ENCODE measurements at places on chromosomes 1 and 21.
A peak's percentile ranks its signal among the peaks of the same experiment; 100 is the strongest.

DNA sequence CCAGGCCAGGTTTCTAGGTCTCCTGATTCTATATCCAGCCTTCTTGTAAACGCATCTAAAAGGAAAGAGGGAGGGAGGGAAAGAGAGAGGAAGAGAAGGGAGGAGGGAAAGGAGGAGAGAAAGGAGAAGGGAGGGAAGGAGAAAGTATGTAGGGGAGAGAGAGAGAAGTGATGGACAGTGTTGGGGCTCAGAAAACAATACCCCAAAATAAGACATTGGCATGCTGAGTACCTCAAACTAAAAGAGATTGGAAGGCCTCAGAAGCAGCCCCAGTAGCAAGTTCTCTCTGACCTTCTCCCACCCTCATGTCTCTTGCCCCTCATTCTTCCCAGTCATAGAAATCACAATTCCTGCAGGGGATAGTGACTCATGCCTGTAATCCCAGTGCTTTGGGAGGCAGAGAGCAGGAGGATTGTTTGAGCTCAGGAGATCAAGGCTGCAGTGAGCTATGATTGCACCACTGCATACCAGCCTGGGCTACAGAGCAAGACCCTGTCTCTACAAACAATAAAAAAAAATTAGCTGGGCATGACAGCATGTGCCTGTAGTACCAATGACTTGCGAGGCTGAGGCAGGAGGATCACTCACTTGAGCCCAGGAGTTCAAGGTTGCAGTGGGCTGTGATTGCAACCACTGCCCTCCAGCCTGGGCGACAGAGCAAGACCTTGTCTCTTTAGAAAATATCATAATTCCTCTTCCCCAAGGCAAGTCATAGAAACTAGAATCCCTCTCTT, 51.2 kb downstream of the DNTTIP2 start:
- DNase-seq: no peak

GRCh38 chr1:231421546-231421970, 529 bp downstream of the EGLN1 start:
- DNase-seq: peak; percentile 21

DNA sequence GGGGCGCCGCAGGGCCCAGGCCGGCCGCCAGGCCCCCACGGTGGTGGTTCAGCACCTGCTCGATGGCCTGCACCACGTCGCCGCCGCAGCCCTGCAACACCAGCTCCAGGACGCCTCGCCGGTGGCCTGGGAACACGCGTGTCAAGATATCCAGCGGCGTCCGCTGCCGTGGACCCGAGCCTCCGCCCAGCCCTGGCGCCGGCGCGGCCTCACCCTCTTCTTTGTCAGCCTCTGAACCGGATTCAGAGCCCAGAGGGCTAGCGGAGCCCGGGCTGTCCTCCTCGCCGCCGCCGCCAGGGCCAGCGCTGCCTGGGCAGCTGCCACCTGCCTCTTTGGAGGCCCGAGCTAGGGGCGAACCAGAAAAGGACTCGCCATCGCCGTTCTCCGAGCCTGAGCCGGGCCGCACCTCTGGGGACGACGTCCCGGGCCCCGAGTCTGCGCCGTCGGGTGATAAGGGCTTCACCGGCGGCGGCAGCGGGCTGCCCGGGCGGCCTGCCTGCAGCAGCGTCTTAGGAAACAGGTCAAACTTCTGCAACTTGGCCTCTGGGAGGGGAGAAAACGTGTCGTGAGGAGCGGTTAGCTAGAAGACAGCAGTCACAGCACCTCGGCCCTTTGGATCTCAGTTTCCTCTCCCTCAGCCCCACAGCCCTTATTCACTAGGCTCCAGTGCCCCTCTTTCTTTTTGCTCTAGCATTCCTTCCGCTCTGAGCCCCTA, 3.9 kb downstream of the DMRTA2 start:
- no peak for DNase-seq

DNA sequence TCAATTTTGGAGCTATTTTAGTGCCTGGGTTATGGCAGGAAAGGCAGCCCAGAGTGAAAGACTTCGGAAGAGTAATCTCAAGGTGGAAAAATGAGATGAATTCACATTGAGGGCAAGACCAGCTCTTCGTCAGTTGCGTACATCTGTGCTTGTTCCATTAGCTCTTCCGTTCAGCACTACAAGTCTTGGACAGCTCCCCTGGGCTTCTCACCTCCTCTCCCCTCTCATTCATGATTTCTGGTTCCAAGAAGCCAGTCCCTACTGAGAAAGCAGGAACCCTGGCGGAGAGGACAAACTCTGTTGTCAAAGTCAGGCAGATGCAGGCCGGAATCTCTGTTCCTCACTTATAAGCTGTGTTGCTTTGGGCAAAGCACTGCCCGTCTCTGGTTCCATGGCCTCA, 76.5 kb downstream of the ACTL8 start:
- DNase-seq: no peak

DNA sequence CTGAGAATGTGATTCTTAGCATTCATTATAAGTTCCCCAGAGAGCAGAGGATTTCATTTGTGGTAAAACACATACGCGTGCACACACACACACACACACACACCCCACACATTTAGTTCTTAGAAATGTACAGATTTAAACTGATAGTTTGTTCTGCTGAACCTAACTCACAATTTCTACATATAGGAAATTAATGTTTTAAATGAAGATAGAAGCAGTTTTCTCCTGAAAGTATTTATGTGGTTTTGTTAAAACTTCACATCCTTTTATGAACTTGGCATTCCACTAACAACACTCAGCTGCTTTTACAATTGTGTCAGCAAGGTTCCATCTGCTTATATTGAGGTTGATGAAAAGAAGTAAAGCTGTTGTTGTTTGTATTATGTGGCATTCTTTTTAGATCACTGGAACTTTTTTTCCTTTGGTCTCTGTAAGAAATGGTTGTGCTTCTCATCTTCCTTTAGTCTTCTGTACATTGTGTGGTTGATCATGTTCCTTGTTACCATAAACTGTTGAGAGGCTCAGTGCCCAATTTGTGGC, 41.6 kb downstream of the AK4 start:
- DNase-seq: no peak

DNA sequence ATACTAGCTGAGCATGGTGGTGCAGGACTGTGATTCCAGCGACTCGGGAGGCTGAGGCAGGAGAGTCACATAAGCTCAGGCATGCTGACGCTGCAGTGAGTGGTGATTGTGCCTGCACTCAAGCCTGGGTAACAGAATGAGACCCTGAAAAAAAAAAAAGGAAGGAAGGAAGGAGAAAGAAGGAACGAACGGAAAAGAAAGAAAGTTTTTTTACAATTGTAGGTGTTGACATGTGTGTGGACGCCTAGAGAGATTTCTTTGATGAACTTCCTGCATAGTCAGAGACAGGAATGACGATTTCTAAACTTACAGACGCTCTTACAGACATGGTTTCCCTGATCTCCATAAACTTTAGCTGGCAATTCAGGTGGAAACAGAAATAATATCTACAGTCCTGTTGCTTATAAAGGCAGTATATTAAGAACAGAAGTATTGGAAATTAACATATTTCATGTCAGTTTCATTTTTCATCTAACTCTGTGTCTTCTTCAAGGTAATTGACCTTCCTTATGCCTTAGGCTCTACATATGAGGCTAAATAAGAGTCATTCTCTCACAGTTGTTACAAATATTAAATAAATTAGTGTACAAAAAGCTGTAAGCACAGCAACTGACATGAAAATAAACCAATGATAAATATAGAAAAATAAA, 4.1 kb downstream of the SAMSN1 start:
- no peak for DNase-seq

GRCh38 chr1:18187054-18187453, 79.5 kb downstream of the IGSF21 start:
- DNase-seq: no peak

- no peak for DNase-seq
These were observed 103.0 kb downstream of the KCNJ15 start for GRCh38 chr21:38359835-38360234.

- DNase-seq: no peak
These were observed 67.7 kb upstream of the RAB4A start for GRCh38 chr1:229203030-229203751.

- DNase-seq: no peak
These were observed 236.8 kb upstream of the FMN2 start for GRCh38 chr1:239854922-239855321.

GRCh38 chr1:216849146-216849545, 125.9 kb upstream of the ESRRG start:
- no peak for DNase-seq

- no peak for DNase-seq
These were observed 14.0 kb downstream of the AHDC1 start for GRCh38 chr1:27589841-27590426.

DNA sequence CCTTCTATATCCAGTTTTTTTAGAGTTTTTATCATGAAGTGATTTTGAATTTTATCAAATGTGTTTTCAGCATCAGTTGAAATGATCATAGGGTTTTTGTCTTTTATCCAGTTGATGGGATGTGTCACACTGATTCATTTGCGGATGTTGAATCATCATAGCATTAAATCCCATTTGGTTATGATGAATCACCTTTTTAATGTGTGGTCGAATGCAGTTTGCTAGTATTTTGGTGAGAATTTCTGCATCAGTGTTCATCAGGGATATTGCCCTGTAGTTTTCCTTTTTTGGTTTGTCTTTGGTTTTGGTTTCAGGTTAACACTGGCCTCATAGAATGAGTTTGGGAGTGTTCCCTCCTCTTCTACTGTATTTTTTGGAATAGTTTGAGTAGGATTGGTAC, 80.3 kb downstream of the DIRAS3 start:
- no peak for DNase-seq

DNA sequence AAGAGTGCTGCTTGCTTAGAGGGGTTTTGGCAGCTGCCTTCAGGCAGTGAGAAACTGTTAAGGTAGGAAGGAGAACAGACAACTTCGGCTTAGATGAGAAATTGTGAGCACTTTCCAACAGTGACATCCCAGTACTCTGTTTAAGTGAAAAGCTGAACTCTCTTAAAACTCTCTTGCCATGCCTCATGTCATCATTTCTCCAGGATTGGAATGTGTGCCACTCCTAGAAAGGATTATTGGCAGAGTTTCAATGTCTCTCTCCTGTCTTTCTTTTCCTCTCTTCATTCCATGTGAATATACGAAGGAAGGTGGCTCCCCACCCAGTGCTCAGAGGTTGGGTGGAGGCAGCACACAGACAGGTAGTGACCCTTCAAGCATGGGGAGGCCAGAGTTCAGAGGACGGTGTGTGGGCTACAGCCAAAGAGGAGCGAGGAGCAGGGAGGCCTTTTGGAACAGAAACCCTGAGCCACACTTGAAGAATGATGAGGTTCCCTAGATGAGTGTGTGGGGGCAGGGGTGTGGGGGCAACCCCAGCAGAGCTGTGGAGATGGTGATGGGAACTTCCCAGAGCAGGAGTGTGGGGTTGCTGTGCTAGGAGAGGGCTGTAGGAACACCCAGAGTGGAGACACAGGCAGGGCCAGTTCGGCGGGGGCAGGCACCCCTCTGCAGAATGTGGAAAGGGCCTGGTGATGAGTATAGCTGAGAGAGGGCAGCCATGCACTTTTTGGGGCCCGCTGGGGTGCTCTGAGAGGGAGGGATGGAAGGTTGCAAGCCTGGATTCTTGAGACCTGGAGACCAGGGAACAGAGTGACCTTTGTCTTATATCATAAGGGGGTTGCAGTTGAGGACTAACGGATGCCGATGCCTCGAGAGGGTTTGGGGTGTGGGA, 58.8 kb downstream of the GALNT2 start:
- no peak for DNase-seq

DNA sequence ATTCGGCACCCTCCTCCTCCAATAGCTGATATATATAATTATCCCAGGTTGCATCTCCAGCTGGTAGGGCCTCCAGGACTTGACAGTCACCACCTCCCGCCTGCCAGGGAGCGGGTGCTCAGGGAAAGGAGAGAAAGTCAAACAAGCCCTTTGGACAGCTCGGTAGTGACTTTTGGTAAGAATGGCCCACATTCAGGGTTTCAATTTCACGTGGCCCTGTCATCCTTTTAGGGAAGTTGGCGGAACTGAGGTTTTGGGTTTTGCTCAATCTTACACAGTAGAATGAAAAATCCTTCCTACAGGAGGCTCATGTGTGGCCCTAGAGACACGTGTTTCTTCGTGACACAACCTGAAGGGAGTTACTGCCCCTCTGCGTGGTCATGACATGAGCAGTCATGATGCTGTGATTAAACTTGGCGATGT, 44.2 kb downstream of the CAPN8 start:
- DNase-seq: no peak

GRCh38 chr1:235601104-235601503, 48.5 kb downstream of the GNG4 start:
- DNase-seq: no peak

- no peak for DNase-seq
These were observed 38.9 kb downstream of the CD247 start for GRCh38 chr1:167479331-167479979.

DNA sequence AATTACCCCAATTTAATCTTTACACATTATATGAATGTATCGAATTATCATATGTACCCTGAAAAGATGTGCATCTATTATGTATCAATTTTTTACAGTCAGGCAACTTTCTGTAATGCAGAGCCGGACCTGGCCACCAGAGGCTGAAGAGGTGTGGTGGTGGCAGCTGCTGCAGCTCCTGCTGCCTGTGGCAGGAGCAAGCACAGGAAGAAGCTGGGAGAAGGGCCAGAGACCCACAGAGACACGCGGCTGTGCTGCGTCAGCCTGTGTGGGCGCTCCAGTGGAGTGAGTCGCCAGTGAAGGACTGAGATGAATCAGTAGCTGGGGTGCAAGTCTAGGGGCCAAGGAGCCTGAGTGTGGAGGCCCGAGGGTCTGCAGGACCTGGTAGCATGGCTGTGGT, 74.3 kb upstream of the COG2 start:
- no peak for DNase-seq

DNA sequence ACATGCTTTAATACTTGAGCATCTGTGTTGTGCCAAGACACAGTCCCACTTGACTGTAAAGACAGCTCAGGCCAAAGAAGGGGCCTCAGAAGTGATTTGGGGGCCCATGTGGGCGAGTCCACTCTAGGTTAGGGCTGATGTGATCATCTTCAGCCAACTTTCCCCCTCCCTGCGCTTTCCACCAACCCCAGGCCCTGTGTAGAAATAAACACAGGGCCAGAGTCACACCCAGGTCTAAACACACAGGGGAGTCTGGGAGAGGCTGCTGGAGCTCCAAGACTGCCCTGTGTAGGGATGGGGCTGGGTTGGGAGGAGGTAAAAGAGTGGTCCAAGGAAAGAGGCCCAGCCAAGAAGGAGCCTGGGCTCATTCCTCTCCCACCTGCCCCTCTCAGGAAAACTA, 2.5 kb upstream of the WNT2B start:
- no peak for DNase-seq

GRCh38 chr1:109482791-109483671, 674 bp upstream of the ATXN7L2 start:
- DNase-seq: peak; percentile 27

DNA sequence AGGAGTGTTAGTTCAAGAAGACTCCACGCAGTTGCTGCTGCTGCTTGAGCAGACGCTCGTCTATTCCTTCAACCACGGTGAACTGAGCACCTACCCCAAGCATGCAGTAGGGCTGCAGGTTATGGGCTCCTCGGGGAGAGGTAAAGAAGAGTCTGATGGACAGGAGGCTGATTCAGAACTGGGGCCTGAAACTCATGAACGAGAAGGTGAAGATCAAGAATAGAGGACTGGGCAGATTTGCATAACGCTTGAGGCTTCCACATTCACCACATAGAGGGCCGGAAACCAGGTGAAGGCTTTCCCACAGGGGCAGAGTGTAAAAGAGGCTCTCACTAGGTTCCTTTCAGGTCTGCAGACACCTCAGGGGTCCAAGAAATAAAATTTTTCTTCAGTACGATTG, 9.1 kb downstream of the ABCA4 start:
- no peak for DNase-seq

All from T follicular helper cell (primary cell).